Lung microvascular endothelial cell (primary cell): ENCODE measurements at places on chromosomes 7 and 10. TPM values are rescaled to one million over a fixed set of nuclear protein-coding genes. Genes with fewer than 3 reads are reported as not detected.

DNA sequence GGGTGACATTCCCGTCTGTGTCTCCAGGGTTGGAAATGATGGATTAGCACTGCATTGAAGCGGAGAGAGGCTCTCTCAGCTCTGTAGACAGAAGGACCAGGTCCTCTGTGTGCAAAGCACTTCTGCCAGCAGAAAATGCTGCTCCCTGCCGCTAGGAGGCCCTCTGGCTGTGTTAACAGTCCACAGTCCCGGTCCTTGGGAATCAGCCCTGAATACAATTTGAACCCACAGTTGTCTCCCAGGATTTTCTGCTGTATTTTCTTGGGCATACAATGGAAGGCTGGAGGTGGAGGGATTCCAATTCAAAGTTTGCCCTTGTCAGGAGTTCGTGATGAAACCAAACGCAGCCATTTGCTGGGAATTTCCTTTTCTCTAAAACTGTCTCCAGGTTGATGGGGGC lies 205.2 kb downstream of the GLRX3 start:
- no peak for DNase-seq

- no peak for DNase-seq
These were observed 10.4 kb upstream of the NACAD start for GRCh38 chr7:45098983-45099839.

DNA sequence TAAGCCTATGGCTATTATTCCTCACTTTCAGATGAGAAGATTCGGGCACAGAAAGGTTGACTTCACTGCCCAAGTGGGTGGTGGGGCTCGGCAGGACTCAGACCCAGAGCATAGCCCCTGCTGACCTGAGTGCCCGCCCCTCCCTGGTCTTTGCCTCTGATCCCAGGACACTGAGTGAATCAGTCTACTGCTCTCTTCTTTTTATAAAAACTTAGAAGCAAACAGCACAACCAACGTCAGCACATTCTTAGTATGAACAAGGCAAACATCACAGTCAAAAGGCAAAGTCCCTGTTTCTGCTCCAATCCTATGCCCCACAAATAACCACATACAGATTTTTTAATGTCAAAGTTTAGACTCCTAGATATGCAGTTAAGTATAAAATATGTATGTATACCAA lies 237.8 kb downstream of the ZMYND11 start:
- DNase-seq = no peak

DNA sequence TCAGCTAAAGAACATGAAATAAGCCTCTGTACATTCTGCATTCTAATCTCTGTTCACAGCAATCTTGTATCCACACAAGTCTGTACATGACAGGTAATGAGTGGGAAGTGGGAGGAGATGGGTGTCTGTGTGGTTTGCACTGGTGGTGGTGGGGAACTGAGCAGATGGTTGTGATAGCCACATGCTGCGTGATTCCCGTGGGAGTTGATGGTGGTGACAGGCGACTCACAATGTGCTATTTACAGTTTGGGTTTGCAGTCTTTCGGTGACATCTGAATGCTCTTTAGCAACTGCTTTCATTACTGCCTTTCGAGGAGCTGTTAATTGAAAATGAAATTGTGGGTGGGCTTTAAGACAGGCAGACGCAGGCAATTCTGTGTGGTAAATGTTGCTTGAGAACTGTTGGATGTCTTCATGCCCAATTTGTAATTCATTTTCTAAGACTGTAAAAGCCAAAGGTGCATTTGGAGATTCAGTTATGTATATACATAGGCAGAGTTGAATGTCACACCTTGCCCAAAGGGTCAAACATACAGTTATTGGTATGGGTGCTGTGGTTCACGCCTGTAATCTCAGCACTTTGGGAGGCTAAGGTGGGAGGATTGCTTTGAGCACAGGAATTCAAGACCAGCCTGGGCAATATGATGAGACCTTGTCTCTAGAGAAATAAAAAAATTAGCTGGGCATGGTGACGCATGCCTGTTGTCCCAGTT lies 308.2 kb downstream of the AUTS2 start:
- no peak for DNase-seq

DNA sequence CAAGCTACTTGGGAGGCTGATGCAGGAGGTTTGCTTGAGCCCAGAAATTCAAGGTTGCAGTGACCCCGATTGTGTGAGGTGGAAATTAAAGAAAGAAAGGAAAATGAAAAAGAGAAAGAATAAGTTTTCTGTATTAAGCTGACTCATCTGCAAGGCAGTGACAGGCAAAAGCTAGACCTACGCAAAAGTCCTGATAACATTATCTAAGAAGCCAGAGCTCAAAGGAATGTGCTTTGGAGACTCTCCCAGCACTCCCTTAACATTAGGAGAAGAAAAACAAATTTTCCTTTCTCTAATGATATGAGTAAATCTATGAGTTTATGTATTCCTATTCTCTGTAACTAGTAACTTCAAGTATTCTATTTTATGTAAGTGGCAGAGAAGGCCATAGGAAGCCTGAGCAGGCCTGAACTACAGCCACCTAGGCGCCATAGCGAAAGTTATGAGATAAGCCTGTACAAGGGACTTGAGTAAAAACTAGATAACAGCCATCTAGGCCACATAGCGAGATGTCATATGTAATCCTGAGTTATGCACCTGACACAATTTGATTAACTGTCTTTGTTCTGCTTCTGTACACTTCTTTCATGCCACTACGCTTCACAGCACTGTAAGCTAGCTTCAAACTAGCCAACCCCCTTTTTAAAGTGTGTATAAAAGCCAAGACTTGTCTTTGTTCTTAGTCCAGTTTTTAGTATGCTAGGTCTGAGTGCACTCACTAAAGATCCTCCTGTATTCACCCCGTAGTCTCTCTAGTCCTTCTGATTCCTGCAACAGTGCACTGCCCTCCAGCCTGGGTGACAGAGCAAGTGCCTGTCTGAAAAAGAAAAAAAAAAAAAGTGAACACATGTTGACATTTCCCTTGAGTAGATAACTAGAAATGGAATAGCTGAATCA lies 9.4 kb upstream of the ZWINT start:
- no peak for DNase-seq

DNA sequence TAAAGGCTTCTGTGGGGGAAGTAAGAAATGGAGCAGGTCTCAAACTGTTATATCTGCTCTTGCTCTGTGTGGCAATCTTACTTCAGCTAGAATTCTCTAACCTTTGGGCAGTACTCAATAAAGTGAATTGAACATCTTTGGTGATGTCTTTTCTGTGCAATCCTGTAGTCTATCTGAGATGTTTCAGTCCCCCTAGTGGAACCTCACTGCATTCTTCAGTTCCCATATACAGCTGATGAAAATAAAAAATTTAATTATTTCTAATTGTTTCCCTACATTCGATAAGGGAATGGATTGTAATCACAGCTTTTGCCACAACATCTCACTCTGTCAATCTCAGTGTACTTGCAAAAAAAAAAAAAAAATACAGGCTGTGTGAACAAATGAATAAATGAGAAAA lies 522.6 kb downstream of the DNAJB9 start:
- no peak for DNase-seq

FAM25A gene
- not detected in 2 replicates for total RNA-seq

PITX3 gene
- not detected in 2 replicates for total RNA-seq

LRRC4 gene
- 0.20 and 0.65 TPM in 2 replicates for total RNA-seq
